Activated T-helper 1 cell treated with anti-CD3 and anti-CD28 coated beads, Interleukin-2, amount 50 U/mL, for 16 hours (primary cell): ENCODE measurements at places on chromosomes 5 and 9.

- no peak for DNase-seq
Observed at GRCh38 chr5:72921886-72922285, 34.0 kb upstream of the FCHO2 start.

- no peak for DNase-seq
Observed at GRCh38 chr5:160036884-160037283, 27.9 kb downstream of the TTC1 start.

GRCh38 chr5:153719324-153719723, 228.9 kb downstream of the GRIA1 start:
- no peak for DNase-seq

GRCh38 chr9:95297316-95297715, 20.2 kb downstream of the FANCC start:
- no peak for DNase-seq

DNA sequence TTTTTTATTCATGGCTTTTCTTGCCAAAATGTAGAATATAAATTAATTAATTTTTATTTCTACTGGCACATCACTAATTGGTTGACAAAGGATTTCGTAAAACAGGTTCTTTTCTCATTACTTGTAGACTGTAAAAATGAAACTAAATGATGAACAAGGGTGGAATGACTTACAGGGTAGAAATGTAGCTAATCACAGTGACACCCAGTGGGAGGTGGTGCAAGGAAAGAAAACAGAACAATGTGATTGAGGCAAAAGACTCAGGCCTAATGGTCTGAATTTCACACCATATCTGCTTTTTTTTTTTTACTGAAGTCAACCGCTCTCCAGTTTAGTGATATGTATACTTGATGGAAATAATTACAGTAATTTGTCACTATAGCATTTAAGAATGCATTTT, 28.9 kb downstream of the GABRG2 start:
- DNase-seq: no peak

DNA sequence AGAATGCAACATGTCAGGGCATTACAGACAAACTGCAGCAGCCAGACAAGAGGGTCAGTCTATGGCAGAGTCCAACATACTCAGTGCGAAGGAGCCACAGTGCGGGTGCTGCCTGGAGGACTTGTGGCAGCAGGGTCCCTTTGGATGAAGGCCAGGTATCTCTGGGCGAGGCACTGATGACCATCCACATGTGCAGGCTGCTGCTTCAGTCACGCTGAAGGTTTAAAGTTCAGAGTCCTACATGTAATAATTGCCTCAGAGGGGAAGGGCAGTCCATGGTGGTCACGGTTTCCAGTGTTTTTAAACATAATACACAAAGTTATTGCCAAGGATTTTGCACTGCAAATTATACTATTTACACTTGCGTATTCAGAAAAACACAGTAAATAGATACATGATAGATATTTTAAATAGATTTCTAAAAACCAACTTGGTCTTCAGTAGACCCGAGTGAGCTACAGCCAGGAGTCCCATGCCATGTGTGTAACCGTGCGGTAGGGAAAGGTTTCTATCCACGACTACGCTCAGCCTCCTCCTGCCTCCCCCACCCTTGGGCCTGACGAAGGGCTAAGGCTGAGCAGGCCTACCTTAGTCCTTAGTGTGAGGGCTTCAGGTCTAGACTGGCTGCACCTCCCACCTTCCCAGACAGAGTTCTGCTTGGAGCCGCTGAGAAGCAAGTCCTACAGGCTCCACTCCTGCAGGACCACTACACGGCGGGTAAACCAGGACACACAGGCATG, 76.2 kb downstream of the GPR21 start:
- no peak for DNase-seq

DNA sequence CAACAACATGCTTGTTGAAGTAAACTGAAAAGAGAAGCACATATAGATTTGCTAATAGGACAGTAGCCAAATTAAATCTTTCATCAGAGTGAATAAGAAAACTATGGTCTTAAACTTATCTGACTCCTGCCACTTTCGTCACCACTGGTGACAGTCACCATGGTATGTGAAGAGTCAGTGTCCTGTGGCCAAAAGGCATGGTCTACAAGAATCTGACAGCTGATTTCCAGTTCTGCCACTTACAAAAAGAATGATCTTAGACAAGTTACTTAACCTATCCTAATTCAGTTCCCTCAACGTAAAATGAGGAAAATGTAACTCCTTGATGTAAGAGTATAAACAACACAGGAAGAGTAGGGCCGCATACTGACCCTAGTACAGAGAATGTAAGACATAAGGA, 102.0 kb downstream of the LPAR1 start:
- DNase-seq: no peak

DNA sequence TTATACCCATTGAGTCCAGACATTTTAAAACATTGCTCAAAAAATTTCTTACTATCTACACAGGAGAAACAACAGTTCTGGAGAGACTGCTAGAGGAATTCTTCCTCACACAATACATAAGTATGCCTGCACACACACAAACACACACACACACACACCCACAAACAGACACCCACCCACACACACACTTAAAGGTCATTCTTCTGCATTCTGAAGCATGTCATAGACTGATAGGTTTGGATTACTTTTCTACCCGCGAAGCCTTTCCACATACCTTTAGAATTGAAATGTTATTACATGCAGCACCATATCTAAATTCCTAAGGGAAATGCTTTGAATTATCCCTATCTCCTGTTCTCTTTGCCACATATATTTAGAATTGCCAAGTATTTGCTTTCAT, 80.2 kb downstream of the FAM174A start:
- DNase-seq: no peak

- no peak for DNase-seq
Observed at GRCh38 chr5:122775550-122776542, 966 bp downstream of the SNX2 start.

- DNase-seq: peak; percentile 60
Observed at GRCh38 chr9:136122425-136123383, 4.0 kb upstream of the TMEM250 start.

GRCh38 chr9:97526895-97527575, 25.6 kb downstream of the TMOD1 start:
- DNase-seq: no peak

DNA sequence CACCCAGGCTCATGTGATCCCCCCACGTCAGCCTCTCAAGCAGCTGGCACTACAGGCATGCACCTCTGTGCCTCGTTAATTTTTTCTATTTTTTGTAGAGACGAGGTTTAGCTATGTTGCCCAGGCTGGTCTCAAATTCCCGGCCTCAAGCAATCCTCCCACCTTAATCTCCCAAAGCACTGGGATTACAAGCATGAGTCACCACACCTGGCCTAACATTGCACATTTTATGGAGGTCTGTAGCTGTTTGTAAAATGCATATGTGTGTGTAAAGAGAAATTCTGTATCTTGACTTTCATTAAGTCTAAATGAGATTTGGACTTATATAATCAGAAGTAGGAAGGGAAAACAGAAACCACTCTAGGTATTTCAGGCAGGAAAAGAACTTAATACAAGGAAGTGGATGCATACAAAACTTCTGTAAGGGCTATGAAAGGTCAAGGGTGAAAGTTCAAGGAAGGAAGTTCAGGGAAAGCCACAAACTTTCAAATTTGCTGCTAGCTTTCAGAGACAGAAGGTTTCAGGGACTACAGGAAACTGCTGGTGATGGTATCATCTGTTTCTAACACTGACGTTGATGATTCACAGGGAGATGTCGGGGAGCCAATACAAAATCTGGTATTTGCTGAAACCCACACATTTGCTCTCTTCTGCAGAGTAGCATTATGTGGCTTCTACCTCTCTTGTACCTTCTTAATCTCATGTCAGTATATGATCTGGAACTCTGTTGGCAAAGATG, 209.4 kb downstream of the PIK3R1 start:
- DNase-seq: no peak

- no peak for DNase-seq
Observed at GRCh38 chr5:173670791-173671120, 54.3 kb upstream of the BOD1 start.

DNA sequence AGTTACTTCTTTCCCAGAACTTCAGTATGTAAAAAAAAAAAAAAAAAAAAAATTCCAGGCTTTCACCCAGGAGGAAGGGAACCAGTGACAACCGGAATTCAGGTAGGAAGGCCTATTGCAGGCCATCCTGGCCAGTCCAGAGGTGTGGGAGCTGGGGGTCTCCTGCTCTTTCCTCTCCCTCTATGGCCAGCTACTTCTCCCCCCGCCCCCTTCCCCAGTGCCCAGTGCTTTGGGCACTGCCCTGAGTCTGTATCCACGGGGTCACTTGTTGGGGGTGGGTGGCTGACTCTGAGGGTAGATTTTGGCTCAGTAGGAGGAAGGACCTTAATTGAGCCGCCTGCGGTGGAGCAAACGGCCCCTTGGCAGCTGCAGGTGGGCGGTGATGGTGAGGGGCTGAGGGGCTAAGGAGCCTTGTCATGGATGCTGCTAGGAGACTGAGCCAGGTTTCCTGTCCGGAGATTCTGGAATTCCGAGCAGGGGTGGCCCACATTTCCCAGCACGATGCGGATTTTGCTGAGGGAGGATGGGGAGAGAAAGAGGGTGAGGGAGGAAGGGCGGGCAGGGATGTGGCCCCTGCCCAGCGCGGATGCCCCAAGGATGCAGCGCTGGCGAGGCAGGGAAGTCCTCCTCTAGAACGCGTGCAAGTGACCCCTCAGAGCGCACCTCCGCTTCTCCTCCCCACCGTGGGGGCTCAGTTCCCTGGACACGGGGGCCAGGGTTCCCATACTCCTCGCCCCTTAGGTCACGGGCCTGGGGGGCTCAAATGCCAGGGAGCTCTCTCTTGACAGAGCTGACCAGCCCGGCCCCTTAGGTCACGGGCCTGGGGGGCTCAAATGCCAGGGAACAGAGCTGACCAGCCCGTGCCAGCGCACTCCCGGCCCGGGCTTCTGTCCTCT, 1.2 kb upstream of the PHF2 start:
- no peak for DNase-seq
